ENCODE measurements at places on chromosomes 12 and 14.

- no peak for DNase-seq
Observed at GRCh38 chr14:101215266-101215665, 311.7 kb upstream of the RTL1 start.

- DNase-seq = peak; percentile 69
Observed at GRCh38 chr12:47900131-47901062, 4.4 kb downstream of the VDR start.

GRCh38 chr14:69715725-69716477 is 51.0 kb upstream of the SRSF5 start:
- no peak for DNase-seq

GRCh38 chr14:58281969-58282368 is 16.4 kb upstream of the ARID4A start:
- DNase-seq = no peak

- no peak for DNase-seq
Observed at GRCh38 chr14:68245146-68246073, 425.8 kb downstream of the RAD51B start.

DNA sequence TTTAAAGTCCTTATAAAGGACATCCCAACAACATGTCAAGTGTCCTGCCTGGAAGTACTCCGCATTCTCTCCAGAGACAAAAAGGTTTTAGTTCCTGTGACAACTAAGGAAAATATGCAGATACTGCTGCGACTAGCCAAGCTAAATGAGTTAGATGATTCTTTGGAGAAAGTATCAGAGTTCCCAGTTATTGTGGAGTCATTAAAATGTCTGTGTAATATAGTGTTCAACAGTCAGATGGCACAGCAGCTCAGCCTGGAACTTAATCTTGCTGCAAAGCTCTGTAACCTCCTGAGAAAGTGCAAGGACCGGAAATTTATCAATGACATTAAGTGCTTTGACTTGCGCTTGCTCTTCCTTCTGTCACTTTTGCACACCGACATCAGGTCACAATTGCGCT is 40.2 kb downstream of the RIC8B start:
- DNase-seq = no peak

- DNase-seq = no peak
Observed at GRCh38 chr12:87836190-87836589, 193.0 kb downstream of the C12orf50 start.

DNA sequence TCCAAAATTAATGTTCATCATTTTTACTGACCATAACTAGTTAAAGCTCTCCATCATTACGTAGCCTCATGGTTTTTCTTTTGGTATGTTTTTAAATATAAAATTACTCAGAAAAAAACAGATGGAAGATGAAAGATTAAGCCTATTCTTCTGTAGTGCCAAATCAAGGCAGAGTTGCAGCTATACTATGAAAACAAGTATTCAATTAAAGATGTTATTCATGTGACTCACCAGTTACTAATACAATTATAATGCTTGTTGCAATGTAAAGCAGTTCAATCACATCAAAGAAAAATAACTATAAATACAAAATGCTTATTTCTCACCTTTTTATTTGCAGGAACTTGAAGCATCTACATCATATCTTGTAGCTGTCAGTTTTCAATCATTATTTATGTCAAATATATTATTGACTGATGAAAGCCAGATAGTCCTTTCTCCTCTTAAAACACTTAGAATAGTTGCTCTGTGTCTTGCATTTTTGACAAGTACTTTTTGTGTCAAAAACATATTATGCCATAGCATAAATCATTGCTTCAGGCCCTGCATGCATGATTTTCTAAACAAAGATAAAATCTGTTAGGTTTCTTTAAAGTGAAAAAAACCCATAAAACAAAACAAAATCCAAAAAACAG is 36.0 kb upstream of the TRHDE start:
- DNase-seq = no peak

- DNase-seq = no peak
Observed at GRCh38 chr14:96602186-96602585, 100.0 kb downstream of the PAPOLA start.

DNA sequence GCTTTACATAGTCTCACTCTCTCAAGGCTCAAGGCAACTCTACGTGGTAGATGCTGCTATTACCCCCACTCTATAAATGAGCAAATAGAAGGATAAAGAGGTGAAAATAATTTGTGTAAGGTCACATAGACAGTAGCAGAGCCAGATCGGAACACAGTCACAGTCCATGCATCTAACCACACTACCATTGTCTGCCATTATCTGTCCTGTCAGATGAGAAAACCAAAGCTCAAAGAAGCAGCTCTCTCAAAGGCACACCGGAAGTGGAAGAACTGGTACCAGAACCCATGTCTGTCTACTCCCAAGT is 134.4 kb upstream of the NUDT4 start:
- DNase-seq = no peak

DNA sequence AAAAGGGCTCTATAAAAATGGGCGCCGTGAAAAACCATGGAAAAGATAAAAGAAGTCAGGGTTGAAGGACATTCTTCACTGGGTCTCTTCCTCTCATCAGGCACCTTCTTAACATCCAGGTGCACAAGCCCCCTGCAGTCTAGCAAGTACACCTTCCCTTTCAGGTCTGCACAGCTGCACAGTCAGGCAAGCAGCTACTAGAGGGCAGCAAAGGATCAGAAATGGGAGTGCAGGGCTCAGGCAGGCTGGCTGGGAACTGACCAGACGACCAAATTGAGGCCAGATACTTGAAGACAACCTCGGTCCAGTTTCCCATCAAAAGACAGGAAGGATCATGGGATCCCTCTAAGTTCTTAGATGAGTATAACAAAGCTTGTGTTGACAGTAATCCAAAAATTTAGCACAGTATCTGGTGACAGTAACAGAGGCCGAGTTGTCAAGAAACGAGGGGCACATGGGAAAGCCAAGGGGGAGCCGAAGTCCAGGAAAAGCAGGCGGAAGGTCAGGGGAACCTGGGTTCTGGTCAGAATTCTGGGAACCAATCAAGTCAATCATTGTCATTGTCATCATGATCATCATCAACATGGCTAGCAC is 10.1 kb upstream of the GRIP1 start:
- DNase-seq = peak; percentile 50

- DNase-seq = no peak
Observed at GRCh38 chr14:46550836-46551235, 100.7 kb downstream of the RPL10L start.

DNA sequence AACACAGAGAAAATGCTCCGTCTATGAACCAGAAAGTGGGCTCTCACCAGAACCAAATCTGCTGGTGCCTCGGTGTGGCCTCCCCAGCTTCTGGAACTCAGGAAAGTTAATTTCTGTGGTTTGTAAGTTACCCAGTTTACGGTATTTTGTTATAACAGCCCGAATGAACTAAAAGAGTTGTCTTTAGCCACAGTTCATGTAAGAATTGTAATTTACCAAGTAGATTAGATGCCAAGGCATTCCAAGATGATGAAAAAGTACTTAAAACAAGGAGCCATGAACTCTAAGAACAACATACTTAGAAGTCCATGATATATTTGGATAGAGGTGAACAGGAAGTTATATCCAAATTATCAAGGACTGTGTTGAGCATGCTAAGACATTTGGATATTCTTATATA is 259.9 kb upstream of the GARIN6 start:
- no peak for DNase-seq

- DNase-seq = no peak
Observed at GRCh38 chr12:67426067-67426466, 156.9 kb downstream of the CAND1 start.

GRCh38 chr12:84913129-84913515 is 523 bp upstream of the SLC6A15 start:
- no peak for DNase-seq

DNA sequence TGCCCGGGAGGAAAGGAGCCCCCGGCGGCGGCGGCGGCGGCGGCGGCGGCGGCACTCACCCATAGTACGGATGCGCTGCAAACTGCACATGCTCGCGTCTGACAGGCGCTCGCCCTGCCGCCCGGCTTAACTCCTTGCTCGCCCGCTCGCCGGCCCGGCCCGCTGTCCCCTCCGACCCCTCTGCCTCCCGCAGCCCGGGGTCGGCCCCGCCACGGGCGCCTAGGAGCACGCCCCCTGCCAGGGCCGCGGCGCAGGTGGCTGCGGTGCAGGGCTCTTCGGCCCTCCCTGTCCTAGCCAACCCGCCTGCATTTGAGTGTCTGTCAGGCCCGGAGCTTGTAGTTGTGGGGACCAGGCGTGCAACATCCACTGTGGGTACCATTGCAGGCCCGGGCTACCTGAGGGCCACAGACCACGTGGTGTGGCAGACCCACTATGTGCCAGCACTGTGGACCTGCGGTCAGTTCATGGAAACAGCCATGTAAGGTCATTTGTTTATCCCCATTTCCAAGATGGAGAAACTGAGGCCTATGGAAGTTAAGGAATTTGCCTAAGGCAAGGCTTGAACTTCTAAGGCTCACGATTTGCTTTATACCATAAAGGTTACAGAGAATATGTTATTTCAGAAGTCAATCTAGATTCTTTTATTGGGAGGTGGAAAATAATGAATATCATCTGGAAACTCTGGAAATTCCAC is 17.6 kb upstream of the PLEKHH1 start:
- DNase-seq = peak; percentile 35

DNA sequence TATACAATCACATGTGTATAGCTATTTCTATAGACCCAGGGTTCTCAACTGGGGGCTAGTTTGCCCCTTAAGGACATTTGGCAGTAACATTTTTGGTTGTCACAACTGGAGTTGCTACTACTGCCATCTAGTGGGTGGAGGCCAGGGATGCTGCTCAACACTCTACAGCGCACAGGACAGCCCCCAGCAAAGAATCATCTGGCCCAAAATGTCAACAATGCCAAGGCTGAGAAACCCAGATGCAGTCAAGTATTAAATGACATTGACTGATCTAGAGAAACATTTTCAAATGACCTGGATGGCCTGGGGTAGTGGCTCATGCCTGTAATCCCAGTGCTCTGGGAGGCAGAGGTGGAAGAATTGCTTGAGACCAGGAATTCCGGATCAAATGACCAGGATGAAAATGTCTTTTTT is 5.8 kb downstream of the WSB2 start:
- DNase-seq = peak; percentile 85

DNA sequence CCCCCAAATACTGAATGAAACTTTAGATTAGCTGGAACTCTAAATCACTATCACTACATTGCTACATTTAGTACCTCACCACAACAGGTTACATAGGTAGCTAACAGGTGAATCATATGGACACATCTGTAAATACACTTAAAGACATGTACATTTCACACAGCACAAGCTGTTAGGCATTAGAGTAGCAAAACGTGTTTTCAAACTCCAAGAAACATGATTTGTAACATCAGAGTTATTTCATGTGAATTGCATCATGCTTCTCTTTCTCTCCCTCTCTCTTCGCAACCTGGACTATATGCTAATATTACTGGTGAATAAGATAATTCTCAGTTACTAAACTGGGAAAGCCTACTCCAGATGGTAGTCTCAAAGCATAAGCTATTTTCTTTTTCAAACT is 4.3 kb downstream of the SEL1L start:
- DNase-seq = no peak

DNA sequence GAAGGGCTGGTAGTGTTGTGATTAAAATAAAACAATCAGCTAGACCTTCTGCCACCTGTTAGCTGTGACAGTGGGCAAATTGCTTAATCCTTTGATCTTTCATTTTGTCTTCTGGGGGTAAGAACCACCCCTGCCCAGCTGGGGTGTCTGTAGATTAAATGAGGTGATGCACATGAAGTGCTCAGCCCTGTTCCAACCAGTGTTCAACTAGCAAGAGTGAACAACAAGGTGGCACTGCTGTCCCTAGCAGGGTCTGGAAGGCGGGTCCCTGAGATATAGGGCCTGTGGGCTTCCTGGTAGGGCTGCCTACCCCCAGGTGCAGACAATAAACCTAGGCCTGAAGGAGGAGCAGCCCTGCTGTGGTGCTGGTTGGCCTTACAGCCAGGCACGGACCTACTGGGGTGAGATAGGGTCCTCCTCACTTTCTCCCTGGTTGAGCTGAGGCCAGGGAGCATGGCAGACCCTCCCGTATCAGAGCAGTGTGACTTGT is 60.6 kb downstream of the ARL6IP4 start:
- no peak for DNase-seq

- no peak for DNase-seq
Observed at GRCh38 chr14:35556548-35556947, 22.6 kb downstream of the INSM2 start.

GRCh38 chr14:77547512-77548180 is 49.0 kb upstream of the ISM2 start:
- no peak for DNase-seq

DNA sequence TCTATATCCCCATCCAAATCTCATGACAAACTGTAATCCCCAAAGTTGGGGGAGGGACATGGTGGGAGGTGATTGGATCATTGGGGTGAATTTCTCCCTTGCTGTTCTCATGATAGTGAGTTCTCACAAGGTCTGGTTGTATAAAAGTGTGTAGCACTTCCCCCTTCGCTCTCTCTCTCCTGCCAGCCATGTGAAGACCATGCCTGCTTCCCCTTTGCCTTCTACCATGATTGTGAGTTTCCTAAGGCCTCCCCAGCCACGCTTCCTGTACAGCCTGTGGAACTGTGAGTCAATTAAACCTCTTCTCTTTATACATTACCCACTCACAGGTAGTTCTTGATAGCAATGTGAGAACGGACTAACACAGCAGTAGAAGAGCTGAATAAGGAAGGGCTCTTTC is 62.6 kb upstream of the VASH1 start:
- DNase-seq = no peak

- no peak for DNase-seq
Observed at GRCh38 chr12:69508621-69509020, 38.4 kb downstream of the FRS2 start.

GRCh38 chr12:123150275-123150743 is 581 bp downstream of the PITPNM2 start:
- DNase-seq = peak; percentile 50

DNA sequence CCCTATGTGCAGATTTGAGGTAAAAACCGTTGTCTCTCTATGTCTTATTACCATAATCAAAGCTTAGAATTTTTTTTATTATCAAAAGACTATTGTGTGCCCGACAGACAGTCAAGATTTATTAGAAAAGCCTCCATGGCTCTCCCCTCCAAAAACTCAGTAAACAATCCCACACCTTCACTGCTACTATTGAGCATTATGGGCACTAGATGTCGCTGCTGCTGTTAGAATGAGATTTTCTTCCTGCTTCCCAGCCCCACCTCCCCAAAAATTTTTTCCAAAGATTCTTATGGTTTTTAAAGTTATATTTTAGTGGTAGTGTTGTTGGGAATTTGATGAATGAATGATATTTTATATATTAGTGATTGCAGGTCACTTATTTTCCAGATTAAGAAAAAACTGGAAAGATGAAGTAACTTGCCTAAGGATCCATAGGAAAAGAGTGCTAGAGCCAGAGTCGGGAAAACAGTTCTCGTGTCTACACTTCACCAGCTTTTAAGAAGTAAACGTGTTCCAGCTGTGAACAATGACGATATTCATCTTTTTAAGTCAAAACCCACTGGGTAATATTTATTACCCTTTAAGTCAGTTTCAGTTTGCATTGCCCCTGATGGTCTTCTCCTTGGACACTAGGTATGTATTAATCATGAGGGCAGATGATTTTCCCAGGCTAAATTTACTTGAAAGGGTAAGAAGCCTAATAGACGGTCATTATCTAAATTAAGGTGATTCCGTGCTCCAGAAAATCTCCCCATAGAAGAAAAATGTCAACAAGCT is 12.2 kb upstream of the FOXG1 start:
- DNase-seq = peak; percentile 22

Data from activated naive CD4-positive, alpha-beta T cell treated with anti-CD3 and anti-CD28 coated beads for 36 hours (primary cell).